Thymus (tissue), 14 donors: ENCODE measurements at places on chromosomes 3 and 15. TPM values are rescaled to one million over a fixed set of nuclear protein-coding genes. Genes with fewer than 3 reads are reported as not detected.

Gene SLC51A
- 0.66 TPM for total RNA-seq

GRCh38 chr3:20648921-20649381 is 462.9 kb upstream of the SGO1 start:
- DNase-seq = no peak

GRCh38 chr3:10195366-10196089 is 30.8 kb downstream of the IRAK2 start:
- no peak for DNase-seq

Gene XXYLT1
- total RNA-seq = 12.3 TPM

DNA sequence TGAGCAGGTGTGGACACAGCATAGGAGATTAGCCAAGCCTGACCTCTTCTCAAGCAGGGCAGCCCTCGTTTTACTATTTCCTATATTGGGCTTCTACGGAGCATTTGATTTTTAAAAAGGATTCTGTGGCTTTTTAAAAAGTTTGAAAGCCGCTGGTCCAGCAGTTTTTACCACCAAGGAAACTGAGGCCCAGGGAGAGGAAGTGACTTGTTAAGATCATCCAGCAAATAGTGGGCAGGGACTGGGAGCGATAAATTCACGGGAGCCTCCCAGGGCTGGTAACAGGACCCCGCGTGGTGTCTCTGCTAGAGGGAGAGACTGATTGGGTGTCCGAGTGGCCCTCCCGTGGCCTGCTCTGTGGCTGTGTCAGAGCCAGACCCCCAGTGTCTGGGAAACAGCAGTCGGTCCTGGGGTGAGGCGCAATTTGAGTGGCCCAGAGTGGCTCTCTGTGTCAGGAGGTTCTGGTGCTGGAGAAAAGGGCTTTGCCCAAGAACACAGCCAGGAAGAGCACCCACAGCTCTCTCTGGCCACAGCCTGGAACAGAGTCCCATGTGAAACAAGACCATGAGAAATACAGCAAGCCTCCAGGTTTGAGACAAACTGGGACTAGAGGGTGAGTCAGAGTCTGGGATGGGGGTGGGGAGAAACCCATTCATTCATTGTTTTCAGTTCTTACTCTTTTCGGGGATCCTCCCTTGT is 4.2 kb downstream of the FURIN start:
- DNase-seq = no peak

DNA sequence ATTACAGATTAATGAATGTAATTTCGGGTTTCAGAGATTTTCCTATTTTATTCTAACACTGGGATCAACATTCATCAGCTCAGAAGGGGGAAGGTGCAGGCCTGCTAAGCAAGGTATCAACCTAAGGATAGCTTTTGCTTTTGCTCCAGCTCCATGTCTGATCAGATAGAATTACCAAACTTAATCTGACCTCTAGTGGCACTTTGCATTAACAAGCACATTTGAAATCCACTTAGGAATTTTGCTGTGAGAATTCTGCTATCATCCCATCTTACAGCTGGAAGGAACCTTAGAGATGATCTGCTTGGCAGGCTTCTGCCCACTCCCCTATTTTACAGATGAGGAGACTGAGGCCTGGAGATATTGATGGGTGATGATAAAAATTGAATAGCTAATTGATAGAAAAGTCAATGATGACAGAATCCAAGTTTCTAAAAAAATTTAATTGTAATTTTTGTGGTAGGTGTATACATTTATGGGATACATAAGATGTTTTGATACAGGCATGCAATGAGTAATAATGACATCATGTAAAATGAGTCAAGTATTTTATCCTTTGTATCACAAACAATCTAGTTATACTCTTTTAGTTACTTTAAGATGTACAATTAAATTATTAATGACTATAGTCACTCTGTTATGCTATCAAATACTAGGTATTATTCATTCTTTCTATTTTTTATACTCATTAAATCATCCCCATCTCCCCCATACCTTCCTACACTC is 209.2 kb upstream of the ZPLD1 start:
- no peak for DNase-seq

Gene TMEM108
- 0.33 TPM for total RNA-seq

GRCh38 chr15:78064544-78064943 is 13.0 kb downstream of the TBC1D2B start:
- DNase-seq = no peak
